ENCODE measurements at places on chromosomes 6 and 20.

- DNase-seq: no peak
Observed at GRCh38 chr20:24966317-24967012, 17.4 kb downstream of the CST7 start.

- no peak for DNase-seq
Observed at GRCh38 chr6:81696524-81696923, 56.0 kb downstream of the TENT5A start.

GRCh38 chr6:7134999-7135745, 27.4 kb downstream of the RREB1 start:
- DNase-seq: no peak

DNA sequence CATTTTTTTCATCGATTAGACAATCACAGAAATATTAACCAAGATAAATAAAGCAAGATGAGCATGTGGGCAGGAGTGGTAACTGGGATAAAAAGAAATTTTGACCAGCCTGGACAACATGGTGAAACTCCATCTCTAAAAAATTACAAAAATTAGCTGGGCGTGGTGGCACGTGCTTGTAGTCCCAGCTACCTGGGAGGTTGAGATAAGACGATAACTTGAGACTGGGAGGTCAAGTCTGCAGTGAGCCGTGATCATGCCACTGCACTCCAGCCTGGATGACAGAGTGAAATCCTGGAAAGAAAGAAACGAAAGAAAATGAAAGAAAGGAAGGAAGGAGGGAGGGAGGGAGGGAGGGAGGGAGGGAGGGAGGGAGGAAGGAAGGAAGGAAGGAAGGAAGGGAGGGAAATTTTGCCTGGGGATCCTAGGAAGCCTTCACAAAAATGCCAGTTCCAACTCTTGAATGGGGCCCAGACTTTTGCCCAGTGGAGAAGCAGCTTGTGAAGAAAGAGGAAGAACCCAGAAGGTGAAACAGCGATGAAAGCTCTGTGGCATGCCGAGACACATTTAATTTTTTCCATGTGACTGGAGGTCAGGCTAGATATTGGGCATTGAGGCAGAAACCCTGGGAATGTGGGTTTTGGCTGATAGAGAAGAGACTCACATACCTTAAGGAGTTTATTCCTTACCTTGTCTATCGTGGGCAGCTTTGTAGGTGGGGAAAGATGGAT, 20.3 kb downstream of the CCDC170 start:
- no peak for DNase-seq

DNA sequence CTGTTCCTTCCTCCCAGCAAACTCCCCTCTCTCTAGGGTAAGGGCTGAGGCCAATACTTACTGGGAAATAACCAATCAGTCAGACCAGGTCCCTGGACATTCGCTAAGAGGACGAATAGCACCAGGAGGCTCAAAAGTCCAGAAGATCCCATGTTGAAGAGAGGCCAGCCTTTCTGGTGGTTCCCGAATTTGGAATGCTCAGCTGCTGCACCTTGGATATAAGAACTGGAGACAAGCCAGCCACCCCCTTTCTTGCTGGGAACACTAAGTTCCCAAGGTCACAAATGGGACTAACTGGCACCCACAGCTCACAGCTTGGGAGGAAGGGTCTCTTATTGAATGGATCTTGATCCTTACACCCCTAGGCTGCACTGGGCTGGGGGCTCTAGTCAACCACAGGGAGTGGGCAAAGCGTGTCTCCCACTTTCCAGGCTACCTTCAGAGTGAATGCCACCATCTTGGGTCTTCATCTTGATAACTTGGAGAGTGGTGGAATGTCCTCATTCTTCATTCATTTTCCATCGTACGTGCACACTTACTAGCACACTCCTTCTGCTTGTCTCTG, at the start of gene EPPIN:
EPPIN (minus strand) TSS at position 196 of the 565 bp plus-strand sequence; CDS start at position 152, 44 bp downstream.
- no peak for DNase-seq

DNA sequence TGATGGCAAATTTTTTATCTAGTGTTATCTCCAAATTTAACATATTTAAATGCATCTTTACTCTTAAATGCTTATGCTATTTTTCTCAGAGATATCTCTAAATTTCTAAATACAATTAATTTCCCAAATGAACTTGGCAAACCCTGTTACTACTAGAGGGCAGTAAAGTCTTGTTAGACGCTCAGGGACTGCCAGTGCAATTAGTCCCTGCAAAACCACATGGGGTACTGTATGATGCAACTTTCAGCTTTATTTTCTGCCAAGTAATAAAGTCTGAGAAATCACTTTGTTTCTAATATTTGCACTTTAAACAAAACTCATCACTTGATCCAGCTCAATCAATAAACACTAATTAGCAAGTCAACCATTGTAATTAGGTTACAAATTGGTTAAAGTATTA, 76.0 kb upstream of the ADGRB3 start:
- DNase-seq: peak; percentile 10

DNA sequence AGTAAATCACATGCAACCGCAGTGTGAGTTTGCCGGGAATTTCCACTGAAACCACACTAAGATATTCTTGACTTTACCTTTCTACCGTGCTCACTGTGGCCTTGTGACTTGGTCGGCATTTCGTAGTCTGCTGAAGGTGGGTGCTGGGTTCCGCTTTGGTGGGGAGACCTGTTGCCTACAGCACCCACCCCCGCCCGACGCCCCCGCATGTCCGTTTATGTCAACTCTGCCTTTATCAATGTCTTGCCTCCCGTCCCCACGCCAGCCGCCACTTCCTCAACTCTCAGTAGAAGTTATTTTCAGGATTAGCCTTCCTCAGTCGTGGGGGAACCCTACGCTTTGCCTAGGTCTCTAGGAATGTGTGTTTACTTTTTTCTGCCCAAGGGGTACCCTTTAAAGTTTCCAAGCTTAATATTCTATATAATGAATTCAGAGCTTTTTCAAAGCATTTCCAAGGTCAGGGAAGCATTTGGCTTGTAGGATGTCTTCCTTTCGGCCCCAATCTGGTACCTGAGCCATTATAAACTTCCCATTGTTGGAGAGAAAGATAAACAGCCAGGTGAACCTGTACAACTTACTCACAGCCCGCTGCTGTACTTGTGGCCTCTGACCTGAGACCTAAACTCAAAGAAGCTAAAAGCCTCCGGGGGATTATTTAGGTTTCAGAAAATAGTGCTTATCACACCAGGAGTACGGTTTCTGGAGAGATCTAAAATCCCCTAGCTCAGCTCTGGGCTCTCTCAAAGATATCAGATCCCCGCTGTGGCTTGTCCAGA, 54.2 kb downstream of the TBC1D7 start:
- DNase-seq: no peak

DNA sequence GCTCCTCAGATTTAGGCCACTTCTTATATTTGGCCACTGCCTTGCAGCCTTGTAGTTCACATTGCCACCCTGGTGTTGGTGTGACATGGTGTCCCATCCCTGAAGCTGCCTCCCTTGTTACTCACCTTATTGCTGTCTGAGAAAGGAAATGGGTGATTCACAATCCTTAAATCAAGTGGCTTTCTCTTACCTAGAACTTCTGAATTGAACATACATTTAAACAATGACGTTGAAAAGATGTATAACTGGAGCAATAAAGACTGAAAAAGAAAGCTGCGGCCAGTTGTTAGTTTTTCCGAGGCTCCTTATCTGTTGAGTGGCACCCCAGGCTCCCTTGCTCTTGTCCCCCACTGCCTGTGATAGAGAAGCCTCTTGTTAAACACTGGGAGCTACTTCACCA, 28.8 kb upstream of the GNRH2 start:
- DNase-seq: no peak

- no peak for DNase-seq
Observed at GRCh38 chr6:17869753-17870050, 117.7 kb downstream of the KIF13A start.

DNA sequence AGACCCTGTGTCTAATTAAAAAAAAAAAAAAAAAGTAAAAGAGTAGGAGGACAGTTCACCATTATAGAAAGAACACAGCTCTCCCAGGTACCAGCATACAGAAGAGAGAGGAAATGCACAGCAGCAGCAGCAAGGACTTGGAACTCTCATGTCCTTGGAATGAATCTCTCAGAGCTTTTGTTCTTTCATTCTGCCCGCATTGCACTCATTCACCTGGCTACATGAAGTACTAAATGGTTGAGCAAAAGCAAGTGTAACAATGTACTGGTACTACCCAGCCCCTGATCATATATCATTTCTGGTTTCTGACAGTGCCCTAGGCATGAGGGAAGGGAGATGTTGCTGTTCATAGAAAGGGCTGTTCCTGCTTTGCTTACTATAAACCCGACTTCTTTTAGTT, 12.1 kb upstream of the BTN3A3 start:
- no peak for DNase-seq

- no peak for DNase-seq
Observed at GRCh38 chr6:38943964-38944363, 104.6 kb upstream of the GLP1R start.

DNA sequence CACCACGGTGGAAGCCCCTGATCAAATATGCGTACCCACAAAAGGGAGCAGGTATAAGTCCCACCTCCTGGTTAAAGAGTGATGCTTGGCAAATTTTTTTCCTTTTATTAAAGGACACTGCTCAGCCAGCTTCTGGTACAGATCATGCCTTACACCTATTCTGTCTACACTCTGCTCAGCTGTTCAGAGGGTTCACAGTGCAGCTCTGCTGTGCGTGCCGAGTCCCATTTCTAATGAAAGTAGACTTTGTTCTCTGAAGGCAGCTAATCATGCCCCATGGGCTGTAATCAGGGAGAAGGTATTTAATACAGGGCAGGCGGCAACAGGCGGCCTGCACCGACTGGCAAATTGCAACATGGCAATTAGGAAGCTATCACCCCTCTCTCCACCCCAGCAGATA, 16.3 kb downstream of the LRRC73 start:
- DNase-seq: no peak

GRCh38 chr6:76984572-76984971, 478.7 kb downstream of the HTR1B start:
- no peak for DNase-seq

DNA sequence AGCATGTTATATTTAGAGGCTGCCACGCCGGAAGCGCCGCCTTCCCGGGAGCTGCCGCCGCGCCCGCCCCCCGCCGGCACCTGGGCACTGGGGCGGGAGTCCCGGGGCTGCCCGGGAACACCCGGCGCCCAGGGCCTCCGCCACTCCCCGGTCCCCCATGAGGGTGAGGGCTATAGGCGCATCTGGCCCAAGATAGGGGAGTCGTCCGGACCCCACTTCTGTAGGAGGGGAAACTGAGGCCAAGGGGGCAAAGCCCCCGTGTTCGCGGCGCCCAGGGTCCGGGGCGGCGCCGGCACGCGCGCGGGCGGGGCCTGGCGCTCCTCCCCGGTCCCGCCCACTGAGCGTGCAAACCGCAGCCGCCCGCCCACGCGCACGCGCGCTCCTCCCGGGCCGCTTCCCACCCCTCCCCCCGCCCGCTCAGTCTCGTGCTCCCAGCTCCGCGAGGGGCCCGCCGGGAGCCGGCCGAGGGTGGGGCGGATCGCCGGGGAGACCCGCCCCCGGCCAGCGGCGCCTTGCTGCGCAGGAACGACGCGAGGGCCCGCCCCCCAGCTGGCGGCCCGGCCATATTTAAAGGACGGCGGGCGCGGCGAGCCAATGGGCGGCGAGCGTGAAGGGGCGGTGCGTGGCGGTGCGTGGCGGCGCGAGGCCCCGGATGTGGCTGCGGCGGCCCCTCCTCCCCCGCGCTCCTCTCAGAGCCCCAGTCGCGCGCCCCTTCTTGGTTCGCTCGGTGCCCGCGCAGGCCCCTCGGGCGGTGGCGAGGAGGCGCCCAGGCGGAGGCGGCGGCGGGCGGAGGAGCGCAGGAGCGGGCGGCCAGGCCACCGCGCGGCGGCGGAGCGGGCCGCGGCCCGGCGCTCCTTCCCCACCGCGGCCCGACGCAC, at the start of gene LSM14B:
LSM14B (plus strand) TSS at position 700 of the 878 bp plus-strand sequence. CDS start 192 bp downstream, outside the sequence.
- peak; percentile 98 for DNase-seq

Data from T47D (cell line).